ENCODE measurements at places on chromosomes 7 and 10.

DNA sequence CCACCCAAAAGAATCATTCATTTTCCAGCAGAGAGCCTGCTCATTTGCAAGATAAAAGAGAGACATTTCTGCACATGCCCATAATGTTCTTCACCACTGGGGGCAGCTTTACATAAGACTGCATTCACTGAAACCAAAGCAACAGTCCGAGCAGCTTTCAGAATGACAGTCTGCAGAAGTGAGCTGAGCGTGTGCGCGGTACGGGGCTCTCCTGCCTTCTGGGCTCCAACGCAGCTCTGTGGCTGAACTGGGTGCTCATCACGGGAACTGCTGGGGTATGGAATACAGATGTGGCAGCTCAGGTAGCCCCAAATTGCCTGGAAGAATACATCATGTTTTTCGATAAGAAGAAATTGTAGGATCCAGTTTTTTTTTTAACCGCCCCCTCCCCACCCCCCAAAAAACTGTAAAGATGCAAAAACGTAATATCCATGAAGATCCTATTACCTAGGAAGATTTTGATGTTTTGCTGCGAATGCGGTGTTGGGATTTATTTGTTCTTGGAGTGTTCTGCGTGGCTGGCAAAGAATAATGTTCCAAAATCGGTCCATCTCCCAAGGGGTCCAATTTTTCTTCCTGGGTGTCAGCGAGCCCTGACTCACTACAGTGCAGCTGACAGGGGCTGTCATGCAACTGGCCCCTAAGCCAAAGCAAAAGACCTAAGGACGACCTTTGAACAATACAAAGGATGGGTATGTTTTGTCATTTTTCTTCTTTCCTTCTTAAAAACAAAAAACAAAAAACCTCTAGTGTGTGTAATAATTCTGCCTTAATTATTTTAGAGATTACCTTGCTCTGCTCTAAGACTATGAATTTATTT lies at the start of gene LRRTM3:
Gene LRRTM3 (plus strand): TSS at position 141 of the 820 bp plus-strand sequence.
- peak; percentile 61 for DNase-seq

DNA sequence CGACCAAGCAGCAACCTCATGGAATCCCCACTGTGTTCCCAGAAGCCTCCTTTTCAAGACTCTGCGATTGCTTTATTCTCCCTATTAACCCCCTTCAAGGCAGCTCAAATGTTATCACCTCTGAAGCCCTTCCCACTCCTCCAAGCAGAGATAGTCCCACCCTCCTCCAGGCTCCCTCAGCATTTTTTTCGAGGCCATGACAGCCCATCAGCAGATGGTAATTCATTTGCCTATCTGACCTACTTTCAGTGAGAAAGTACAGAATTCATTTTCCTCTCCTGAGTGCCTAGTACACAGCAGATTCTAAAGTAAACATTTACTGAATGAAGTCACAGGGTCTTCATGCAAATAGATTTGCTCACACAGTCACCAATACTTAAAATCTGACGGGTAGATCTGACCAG lies 47.8 kb downstream of the HERPUD2 start:
- DNase-seq, result peak; percentile 23

GRCh38 chr7:22821702-22822485 lies 755 bp downstream of the TOMM7 start:
- no peak for DNase-seq

- no peak for DNase-seq
Observed at GRCh38 chr10:80406204-80406603, 2.1 kb upstream of the PRXL2A start.

GRCh38 chr10:14523286-14523685 lies 192.6 kb upstream of the FRMD4A start:
- DNase-seq, result no peak

DNA sequence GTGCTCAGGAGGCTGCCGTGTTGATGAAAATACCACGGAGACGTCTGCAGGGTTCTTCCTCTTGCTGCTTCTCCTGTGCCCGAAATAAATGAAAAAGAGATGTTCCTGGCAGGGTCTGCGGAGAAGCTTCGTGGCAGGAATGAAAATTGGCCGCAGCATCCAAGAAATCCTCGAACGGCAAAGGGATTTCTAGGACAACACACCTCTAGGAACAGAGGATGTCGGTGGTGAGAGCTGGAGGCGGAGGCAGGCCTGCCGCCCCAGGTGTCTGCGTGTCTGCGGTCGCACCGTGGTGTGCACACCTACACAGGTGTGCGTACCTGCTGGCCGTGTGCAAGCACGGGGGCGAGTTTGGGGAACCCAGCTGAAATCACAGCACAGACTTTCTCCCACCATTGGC lies 43.4 kb downstream of the TMEM130 start:
- DNase-seq, result no peak

GRCh38 chr7:152911922-152912321 lies 152.4 kb downstream of the ACTR3B start:
- DNase-seq, result no peak

DNA sequence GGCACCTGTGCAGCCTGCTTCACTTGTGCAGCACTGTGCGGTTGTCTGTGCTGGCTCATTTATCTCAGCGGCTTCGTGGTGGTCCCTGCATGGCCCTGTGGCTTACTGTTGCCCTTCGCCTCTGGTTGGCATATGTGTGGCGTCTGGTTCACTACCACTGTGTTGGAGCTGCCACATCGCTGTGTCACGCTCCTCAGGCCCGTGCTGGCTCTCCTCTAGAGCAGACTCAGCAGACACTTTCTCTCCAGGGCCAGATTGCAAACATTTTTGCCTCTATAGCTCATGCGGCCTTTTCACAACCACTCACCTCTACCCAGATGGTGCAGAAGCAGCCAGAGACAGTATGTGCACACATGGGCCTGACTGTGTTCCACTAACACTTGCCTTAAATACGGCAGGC lies 37.9 kb downstream of the PPP2R2D start:
- DNase-seq, result no peak

DNA sequence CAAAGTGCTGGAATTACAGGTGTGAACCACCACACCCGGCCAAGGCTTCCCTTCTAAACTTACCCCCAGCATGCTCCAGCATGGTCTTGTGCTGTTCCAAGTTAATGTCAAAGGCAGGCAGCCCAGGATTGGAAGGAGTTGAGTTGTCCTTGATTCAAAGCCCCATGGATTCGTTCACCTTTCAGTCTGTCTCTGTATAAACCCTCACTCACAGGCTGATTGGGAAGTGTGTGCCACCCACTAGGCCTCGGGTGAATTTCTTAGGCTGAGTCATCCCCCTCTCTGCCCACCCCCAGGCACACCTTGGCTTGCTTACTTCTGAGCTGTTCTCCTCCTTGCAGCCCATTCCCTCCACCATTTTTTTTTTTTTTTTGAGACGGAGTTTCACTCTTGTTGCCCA lies 13.3 kb upstream of the PRDX3 start:
- DNase-seq, result no peak

DNA sequence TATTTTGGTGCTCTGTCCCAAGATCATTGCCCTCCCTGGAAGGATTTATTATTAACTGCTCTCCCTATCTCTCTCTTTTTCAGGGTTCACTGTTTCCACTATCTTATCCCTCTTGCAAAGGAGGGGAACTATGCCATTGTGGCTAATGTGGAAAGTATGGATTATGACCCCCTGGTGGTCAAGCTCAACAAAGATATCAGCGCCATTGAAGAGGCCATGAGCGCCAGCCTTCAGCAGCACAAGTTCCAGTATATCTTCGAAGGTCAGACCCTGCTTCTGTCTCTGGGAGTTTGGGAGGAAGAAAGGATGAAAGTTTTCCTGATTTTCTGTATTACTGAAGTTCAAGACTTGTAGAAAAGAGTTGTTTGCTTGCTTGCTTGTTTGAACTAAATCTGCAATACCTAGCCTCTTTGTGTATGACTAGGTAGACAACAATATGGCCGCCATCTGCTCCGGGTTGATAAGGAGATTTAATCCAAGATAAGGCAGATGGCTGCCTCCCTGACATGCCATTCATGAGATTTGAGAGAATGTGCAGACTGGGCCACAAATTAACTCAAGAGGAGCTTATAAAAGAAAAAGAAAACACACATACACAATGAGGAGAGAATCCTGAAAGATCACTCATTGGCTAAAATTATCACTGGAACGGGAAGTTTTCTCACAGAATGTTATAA lies 122.2 kb upstream of the LRGUK start:
- no peak for DNase-seq

- DNase-seq, result no peak
Observed at GRCh38 chr10:78787125-78787524, 281.6 kb upstream of the ZMIZ1 start.

GRCh38 chr7:105538339-105538738 lies 6.3 kb downstream of the RINT1 start:
- DNase-seq, result no peak

DNA sequence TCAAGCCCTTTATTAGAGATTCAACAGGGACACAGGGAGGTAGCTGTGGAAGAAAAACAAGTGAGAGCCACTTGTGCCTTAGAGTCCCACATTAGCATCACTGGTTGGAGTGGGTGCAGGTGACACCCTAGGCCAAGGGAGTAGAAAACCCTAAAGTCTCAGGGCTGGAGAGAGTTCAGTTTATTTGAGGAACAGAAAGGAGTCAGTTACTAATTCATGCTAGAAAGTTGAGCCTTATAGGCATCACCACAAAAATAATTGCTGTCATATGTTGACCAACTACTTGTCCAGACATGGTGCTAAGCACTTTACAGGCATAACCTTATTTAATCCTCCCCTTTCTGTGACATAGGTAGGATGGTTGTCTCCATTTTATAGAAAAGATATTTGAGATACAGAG lies 20.9 kb upstream of the ACSL5 start:
- DNase-seq, result no peak

DNA sequence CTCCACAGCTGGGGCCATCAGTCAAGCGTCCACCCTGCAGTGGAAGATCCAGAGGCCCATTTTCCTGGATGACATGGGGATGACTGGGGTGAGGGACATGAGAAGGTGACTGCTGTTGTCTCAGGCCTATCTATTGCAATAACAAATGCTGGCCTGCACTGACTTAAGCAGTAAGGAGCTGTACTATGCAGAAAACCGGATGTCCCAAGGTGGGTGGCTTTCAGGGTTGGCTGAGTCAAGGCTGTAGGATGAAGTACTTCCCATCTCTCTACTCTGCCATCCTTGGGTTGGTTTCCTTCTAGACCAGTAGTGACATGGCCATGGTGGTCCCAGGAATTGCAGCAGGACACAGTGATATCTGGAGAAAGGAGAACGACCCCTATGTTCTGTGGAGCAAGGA lies 48.1 kb downstream of the NEURL1 start:
- no peak for DNase-seq

GRCh38 chr7:142307246-142307900 lies 49.5 kb upstream of the PRSS58 start:
- no peak for DNase-seq

- DNase-seq, result no peak
Observed at GRCh38 chr10:50561266-50561665, 62.5 kb downstream of the SGMS1 start.

DNA sequence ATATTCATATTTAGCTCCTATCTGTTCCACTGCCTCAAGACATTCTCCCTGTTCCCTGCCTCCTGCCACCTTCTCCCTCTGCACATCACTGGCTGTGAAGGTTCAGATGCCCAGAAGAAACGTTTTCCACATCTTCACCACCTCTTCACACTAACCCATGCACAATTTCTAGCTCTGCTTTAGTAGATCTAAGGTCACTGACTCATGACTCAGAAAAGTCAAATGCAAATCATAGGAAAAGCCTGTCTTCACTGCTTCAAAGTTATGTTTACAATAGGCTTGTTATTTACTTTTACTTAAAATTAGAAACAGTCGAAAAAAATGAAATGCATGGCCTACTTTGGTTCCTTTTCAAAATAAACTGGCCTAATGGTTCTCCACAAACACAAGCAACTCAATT lies 2.5 kb downstream of the SCRN1 start:
- DNase-seq, result no peak

DNA sequence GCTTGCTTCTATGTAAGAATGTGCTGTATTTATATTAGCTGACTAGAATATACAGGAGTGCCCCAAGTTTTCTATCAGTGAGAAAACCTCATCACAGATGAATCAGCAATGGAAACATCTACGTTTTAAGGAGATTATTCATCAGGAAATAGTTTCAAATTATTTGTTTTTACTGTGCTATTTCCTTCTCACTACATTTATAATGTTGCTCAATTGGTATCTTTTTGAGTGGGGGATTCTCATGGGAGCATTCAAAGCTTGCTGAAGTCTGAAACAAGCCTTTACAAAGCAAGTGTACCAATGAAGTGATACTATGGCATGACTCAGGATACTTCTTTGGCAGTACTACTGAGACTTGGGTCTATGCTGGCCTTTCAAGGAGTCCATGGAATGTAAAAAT lies 191.1 kb upstream of the SLC26A5 start:
- no peak for DNase-seq

GRCh38 chr7:6551016-6551511 lies at the start of gene GRID2IP:
Gene GRID2IP (minus strand): TSS chr7:6551461. CDS start chr7:6551436, 25 bp downstream.
- DNase-seq, result no peak

DNA sequence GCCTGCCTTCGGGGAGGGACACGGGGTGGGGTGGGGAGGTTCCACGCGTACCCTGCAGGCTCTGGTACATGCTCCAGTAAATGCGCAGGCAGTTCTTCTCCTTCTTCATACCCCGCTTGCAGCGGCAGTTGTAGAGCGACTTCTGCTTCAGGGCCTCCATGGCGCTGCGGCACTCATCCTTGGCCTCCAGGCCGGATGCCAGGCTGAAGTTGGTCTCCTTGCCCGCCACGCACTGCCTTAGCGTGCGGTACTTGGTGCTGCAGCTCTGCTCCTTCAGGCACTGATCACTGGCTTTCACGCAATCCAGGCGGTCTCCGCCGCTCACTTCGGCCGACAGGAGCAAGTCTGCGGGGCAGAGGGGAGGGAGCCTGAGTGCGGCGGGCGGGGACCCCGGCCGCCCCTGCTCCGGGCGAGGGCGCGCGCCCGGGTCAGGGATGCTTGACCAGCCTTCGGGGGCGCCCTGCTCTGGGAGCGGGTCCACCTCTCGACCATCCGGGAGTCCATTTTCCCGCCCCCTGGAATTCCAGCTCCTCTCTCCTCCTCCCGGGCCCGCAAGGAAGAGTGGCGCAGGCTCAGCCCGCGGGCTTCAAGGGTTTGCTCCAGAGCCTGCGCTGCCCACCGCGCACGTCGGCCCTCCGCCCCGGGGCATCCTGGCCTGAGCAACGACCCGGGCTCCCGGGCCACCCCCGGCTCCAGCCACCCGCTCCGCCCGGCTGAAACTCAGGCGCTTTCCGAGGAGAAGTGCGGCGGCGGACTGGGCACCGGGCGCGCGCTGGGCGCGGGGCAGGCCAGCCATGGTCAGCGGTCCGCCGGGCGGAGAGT lies 2.0 kb downstream of the GFRA1 start:
- peak; percentile 33 for DNase-seq

- no peak for DNase-seq
Observed at GRCh38 chr10:122181041-122181732, 89.9 kb upstream of the BTBD16 start.

GRCh38 chr10:9848981-9849380 lies 1168.7 kb upstream of the CELF2 start:
- no peak for DNase-seq

GRCh38 chr7:90933041-90933440 lies 331.2 kb upstream of the FZD1 start:
- no peak for DNase-seq

DNA sequence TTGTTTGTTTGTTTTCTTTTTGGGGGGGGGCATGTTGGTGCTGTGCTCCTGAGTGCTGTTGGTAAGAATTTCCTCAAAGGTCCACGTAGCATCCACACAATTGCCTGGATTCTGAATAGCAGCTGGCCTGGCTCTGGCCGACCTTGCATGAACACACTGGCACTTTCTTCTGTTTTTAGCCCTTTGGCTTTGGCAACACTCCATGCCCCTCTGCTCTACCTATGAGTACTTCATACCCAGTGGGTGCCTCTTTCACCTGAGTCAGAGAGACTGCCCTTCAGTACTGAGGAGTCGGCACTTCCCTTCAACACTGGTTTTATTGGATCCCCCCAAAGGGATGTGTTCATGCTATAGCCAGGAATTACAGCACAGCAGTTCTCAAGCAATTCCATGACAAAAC lies 7.2 kb upstream of the NPVF start:
- no peak for DNase-seq
